Urothelium cell line (cell line): ENCODE measurements at places on chromosomes 12 and 14.
A peak's percentile ranks its signal among the peaks of the same experiment; 100 is the strongest.

- DNase-seq = no peak
Observed at GRCh38 chr12:5455045-5455444, 23.1 kb downstream of the NTF3 start.

DNA sequence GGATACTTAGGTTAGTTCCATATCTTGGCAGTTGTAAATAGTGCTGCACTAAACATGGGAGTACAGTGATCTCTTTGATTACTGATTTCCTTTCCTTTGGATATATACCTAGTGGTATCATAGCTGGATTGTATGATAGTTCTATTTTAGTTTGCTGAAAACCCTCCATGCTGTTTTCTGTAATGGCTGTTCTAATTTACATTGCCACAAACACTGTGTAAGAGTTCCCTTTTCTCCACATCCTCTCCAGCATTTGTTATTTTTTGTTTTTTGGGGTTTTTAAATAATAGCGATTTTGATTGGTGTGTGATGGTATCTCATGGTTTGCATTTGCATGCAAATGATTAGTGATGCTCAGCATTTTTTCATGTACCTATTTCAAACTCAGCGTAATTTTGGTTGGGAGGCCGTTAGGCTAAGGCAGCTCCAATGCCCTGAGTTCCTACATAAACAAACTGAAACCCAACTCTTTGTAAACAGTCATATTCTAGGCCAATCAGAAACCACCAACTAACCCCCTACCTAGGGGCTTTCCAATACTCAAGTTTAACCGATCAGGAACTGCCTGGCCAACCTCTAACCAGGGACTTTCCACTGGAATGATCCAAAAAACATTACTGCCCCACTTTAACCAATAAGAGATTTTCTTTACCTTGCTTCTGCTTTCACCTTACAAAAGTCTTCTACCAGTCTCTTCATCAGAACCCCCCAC is 171.6 kb downstream of the FBXL14 start:
- no peak for DNase-seq

DNA sequence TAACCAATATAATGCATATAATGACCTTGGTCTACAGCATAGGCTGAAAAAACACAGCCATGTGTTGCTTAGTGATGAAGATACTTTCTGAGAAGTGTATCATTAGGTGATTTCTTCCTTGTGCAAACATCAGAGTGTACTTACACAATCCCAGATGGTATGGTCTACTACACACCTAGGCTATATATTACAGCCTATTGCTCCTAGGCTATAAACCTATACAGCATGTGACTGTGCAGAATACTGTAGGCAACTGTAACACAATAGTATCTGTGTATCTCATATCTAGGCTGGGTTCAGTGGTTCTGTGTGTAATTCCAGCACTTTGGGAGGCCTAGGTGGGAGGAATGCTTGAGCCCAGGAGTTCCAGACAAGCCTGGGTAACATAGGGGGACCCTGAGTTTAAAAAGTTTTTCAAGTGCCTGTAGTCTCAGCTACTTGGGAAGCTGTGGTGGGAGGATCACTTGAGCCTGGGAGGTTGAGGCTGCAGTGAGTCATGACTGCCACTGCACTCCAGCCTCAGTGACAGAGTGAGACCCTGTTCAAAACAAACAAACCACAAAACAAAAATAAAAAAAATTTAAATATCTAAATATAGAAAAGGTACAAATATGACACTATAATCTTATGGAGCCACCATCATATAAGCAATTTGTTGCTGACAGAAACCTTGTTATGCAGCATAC is 66.6 kb downstream of the GRIP1 start:
- DNase-seq = no peak

DNA sequence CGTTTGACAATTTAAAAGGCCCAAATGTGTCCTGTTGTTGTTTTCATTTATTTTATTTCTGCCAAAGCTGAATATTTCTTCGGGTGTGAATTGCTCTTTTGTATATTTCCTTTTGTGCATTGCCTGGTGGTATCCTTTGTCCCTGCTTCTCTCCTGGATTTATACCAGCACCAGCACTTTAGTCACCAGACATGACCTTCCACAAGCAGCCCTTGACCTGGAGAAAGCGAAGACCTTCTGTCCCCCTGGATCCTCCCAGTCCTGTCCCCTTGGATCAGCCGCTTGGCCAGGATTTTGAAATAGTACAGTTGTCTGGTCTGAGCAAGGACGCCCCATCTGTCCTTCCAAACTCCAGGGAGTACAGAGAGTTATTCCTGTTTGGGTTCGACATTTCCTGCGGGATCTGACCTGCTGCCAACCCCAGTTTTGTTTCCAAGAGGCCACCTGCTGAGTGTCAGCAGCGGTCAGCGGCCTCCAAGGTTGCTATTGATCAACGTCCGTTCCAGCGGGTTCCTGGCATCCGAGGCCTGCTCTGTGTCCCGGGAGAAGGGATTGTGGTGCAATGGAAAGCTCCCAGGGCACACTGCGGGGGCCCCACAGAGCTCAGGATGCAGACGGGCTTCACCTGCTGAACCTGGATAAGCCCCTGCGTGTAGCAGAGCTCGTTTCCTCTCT is 45.1 kb upstream of the CHGA start:
- no peak for DNase-seq

DNA sequence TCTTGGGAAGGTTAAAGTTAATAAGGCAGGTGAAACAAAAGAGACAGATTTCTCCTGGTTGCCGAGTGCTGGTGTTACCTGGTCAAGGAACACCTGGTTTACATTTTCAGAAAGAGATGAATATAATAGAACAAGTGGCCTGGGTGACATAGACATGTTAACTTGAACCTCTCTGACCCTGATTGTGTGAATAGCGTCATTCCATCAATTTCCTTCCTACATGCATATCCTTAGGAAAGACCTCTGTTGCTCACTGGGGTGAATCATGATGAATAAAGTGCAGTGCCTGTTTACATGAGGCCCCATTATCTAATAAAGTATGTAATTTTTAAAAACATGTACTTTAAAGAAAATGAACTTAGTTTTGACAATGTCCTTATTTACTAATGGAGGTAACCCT is 1822.9 kb upstream of the FLRT2 start:
- no peak for DNase-seq

DNA sequence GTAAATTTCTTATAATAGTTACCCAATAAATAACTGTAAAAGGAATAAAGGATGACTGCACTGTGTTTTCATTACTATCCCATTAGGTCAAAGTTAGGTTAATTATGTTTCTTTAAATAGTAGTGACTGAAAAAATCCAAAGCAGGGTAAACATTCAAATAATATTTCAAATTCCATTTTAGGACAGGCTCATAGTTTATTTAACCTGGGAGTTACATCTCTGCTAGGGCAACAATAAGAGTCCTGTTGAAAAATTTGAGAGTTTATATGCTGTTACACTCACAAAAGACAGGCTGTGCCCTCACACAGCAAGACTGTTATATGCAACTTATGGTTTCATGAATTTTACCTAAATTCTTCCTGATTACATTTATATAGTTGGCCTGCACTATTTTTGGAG is 8.0 kb downstream of the ERP27 start:
- no peak for DNase-seq

DNA sequence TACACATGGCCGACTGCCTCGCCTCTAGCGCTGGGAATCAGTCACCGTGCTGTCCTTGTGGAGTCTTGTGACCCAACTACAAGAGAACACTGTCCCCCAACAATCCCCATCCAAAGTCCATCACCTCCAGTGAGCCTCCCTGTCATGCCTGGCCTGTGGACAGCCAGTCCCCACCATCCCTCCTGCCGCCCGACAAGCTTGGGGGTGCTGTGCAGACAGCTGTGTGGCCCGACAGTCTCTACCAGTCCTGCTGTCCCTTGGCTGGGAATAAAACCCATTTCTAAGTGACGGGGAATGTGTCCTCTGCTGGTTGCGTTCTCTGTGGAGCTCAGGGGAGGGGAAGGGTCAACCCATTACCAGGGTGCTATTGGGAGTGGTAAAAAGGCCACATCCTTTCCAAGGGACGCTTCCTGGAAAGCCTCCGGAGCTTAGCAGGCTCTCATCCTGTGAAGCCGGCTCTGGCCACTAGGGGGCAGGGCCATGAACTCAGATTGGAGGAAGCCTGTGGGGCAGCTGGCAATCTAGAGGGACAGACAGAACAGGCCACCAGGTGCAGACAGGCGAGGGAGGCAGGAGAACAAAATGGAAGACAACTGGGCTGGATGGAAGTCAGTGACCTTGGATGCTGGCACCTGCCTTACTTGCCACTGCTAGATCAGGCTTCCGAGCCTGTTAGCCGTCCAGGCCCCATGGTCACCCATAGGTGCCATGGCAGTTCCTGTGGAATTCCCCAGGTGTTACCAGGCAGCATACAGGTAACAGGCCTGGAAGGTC is 12.0 kb upstream of the BLTP3B start:
- DNase-seq = peak; percentile 38

DNA sequence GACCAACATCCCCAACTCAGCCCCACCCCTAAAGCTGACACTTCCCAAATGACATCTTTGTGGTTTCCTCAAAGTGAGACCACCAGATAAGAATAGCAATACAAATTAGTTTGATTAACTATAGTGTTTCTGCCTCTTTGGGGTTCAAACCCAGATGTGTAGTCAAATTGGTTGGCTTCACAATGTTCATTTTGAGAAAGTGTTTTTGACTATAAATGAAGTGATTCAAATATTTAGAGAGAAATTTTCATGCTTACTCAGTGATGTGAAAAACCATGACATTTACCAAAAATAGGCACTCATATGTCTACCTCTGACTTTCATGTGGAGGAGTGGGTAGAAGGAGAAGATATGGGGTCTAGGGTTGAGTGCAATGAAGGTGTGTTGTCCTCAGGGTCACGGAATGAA is 218.4 kb downstream of the BCAT1 start:
- no peak for DNase-seq

DNA sequence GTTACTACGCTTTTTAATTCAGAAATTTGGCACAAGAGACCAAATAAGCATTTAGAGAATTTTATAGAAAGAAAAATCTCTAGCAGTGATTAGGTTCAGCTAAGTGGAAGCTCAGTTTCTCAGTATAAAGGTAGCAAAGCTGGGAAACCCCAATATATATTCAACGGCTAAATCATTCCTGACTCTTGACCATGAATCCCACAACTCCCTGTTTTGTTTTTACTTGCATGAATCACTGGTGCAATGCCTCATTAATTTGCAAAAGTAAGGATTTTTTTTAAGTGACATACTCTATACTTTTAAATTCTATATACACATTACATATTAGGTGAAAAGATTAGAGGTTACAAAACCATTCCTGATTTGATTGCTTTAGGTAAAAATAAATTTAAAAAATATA is 74.3 kb upstream of the PLEKHG7 start:
- DNase-seq = no peak

DNA sequence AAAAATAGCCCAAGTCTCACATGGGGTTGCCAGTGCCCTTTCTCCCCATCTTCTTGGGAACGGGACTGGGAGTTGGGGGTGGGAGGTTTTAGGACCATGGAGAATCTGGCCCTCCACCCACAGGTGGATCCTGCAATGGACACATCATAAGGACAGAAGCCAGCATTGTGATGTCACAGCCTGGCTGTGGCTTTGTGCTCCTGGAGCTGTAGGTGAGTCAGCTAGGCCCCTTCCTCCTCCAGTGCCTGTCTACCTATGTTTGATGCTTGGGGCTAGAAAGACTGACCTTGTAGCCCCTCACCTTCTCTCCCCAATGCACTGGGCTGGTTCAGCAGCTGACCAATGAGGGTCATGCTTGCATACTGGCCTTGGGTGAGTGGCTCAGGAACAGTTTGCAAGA is at the start of gene CCDC197:
CCDC197 (plus strand) TSS at position 220 of the 400 bp plus-strand sequence. CDS start 831 bp downstream, outside the sequence.
- peak; percentile 17 for DNase-seq

DNA sequence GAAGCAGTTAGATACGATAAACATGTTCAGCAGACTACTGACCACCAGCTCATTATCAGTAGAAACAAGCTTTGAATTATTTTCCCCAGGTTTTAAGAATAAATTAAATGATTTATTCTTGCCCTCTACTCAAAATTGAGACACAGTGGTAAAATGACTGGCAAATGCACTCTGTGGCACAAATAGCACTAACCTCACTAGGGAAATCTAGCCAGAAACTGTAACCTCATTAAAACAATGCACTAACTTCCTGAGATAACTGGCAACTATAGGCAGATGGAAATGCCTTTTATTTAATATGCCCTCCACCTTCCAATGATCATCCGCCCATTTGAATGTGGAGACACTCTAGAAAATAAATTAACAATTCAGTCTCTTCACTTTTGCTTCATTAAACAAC is 33.2 kb downstream of the CPNE8 start:
- no peak for DNase-seq

- DNase-seq = peak; percentile 82
Observed at GRCh38 chr12:22275843-22276242, 58.7 kb downstream of the ST8SIA1 start.

DNA sequence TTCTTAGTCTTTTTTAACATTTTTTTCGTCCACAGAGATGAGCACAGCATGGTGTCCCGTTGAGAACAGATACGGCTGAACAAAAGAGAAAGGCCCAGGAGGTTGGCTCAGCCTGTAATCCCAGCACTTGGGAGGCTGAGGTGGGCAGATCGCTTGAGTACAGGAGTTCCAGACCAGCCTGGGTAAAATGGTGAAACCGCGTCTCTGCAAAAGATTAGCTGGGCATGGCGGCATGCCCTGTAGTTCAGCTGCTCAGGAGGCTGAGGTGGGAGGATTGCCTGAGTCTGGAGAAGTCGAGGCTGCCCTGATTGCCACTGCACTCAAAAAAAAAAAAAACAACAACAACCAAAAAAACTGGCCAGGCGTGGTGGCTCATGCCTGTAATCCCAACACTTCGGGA is 5.9 kb upstream of the EP400 start:
- DNase-seq = no peak

DNA sequence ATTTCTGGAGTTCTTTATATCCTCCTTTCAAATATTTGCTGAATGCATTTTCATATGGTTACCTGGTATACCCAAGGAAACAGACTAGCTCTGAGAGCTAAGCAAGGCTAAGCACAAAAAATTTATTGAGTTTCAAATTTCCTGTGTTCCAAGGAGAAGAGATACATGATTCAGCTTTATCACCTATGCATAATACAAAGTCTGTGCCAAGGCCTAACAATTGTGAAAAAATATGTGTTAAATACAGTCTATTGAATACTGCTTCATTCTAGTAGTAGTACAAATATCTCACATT is 103.7 kb upstream of the LGR5 start:
- DNase-seq = no peak

GRCh38 chr12:6853626-6854025 is 1.7 kb downstream of the USP5 start:
- DNase-seq = no peak

DNA sequence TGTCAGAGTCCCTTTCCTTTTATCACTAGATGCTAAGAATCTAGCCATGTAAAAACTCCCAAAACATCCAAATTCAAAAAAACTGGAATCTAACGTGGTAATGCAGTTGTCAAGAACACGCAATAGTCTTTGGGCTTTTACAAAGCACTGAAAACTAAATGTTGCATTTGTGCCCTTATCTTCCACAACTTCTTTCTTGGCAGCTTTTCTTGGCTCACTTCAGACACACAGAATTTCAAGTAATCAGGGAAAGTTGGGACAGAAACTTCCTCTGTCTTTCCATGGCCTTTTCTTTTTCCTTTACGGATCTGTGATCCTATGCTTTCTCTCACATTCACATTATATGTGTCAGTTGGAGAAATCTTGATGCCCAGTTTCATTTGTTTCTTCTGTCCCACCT is 136.0 kb downstream of the CRADD start:
- DNase-seq = no peak

- DNase-seq = no peak
Observed at GRCh38 chr14:103735439-103735814, 19.8 kb downstream of the ZFYVE21 start.
